ENCODE measurements at places on chromosomes 3 and 15.

- no peak for DNase-seq
Observed at GRCh38 chr3:113606539-113607218, 74.3 kb downstream of the SIDT1 start.

GRCh38 chr15:68382286-68383007 lies 49.5 kb downstream of the ITGA11 start:
- no peak for DNase-seq

DNA sequence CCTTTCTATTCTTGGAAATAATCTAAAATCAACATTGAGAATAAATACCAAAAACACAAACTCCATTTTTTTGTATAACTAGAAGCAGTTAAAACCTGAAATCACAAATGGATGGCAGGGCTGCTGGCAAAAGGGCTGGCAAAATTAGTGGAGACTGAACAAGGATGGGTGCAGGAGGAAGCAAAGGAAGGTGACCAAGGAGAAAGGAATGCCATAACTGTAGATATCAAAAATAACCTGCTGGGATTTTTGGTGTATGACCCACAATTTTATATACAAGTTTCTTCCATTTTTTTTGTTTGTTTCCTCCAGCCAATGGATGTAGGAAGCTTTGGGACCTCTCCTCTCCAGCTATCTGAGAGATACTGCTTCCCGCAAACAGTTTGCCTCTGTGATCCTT lies 12.7 kb downstream of the CFAP44 start:
- DNase-seq: no peak

- no peak for DNase-seq
Observed at GRCh38 chr3:147514366-147515160, 105.4 kb downstream of the ZIC1 start.

- no peak for DNase-seq
Observed at GRCh38 chr3:171980578-171981270, 58.7 kb upstream of the FNDC3B start.

GRCh38 chr15:97470417-97470816 lies 490.1 kb upstream of the ARRDC4 start:
- DNase-seq: no peak

DNA sequence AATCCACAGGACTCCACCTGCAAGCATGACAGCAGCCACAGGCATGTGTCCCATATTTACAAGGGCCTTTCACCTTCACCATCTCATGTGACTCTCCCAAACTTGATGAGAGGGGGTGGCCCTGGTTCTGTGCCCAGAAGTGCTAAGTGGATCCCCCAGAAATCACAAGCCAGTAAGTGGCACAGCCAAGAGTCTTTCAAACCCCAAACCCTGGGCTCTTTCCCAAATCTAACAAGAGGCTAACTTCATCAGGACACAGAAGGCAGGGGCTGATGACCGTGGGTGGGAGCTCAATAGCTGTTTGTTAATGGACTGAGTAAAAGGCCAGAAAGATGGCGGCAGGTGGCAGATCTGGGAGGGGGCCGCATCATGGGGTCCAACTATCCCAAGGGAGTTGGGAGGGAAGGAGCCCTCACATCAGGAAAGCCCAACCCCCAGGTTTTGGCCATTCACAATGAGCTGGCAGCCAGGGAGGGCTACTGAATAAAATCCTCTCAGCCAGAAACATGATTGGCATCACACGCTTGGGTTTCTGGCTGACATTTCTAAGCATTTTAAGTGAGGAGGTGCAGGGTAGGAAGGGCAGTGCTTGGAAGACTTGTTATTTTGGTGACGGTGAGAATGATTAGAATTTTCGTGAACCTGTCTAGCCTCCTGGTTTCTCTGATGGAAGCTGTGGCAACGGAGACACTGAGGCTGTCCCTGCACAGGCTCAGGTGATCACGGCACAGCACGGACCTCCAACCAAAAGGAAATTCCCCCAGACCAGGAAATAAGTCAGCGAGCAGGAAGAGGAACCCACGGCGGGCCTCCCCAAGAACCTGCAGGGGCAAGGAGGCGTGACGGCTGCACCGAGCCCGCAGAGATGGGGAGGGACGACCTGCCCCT lies 109.3 kb downstream of the OXNAD1 start:
- no peak for DNase-seq

- no peak for DNase-seq
Observed at GRCh38 chr3:131174752-131175151, 148.1 kb downstream of the NEK11 start.

DNA sequence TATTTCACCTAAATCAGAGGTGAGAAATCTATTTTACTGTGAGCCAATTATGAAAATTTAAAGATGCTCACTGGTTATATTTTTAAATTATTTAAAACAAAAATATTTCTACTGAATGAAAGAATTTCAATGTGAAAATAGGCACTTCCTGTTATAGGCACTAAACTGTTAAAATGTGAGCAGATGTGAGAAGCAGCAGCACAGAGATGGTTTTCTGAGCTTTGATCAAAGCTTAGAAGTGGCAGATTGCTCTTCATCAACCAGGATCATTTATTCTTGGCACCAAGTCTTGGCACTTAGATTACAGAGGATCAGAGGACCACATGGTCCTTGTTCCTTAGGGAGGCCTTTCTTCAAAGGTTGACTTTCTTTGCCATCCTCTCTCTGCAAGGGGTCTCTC lies 18.0 kb upstream of the TSC22D2 start:
- DNase-seq: no peak

DNA sequence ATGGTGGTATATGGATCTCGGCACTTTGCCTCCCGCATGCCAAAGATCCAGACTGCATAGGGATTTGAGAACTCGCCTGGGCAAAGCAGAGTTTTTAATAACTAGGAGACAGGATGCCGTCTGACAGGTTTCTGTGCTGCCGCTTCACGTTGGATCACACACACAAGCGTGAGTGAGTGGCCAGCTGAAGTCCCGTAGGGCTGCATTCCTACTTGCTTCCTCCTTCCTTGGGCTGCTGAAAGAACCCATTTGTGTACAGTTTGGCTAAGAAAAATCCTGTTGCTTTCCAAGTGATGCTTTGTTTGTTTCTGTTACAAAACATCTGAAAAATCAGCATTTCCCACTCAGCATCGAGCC lies 604.3 kb upstream of the CFAP20DC start:
- no peak for DNase-seq

DNA sequence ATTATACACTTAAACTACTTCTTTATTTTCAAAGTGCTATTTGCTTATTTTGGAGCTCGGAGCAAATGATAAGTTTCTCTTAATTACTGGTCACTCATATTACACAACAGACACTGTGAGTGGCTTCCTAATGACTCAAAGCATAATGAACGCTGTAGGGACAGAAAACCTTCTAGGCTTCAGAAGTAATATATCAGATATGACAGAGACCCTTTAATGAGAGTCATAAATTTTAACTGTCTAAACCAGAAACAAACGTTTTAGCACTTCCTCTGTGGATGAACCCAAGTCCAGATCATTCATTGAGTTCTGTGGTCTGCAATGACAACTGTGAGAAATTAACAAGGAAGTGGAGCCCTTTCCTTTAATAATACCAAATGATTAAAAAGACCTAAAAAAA lies 66.6 kb downstream of the ARPP21 start:
- no peak for DNase-seq

DNA sequence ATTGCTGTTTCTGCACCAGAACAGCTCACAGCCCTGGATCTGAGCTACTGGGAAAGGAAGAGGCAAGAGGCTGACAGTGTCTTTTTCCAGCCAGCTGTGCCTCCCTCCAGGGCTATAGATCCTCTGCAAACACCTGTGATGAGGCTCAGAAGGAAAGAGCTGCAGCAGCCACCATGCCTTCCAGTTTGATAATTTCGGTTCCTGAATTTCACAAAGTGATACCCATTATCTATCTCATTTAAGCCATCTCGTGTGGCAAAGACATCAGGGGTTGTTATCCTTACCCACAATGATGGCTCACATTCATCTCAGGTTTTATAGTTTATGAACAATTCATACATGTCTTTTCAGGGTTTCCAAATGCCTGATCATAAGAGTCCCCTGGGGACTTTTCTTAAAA lies 1.8 kb upstream of the LARP6 start:
- no peak for DNase-seq

DNA sequence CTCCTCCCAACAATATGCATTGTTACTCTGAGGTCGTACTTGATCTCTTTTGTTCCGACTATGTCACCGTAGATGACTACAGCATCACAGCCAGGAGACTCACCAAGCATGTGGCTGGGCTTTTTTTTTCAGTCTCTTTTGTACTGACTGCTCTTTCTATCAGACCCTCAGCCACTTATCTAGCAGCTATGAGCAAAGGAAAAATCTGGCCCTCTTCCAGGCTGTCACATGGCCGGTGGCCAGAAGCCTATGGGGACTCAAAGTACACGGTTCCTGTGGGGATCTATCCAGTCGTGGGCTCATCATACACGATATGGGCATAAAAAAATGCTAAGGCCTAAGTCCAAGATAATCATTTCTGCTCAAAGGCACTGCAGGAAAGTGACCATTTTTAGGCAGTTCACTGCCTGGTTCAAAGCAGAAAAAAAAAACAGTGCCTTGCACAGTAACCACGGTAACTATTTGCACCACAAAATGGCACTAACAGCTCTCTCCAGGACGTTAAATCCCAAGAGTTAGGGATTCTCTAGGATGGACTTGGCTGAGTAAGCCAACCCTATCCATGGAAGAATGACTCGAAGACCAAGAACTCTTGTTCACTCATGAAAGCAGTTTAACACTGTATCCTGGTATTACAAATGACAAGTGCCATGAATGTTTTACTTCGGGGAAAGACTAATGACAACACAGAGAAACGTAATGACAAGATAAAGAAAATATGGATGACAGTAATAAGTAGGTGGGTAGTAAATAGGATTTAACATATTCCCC lies 50.3 kb downstream of the SHQ1 start:
- DNase-seq: no peak

DNA sequence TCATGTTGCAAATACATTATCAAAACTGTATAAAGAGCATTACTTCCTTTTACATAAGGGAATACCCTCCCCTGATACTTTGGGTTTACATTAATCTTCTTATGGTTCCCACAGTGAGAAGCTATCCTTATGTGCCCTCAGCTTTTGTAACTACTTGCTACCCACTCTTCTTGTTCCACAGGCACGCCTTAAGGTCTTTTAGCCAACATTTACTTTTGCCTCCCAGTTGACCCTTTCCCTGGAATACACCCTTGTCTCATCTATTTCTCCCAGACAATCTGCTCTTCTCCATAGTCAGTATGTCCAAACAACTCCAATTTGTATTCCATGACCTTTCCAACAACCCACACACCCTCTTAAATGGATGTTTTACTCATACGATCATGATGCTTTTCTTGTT lies 116.8 kb upstream of the COL8A1 start:
- DNase-seq: no peak

DNA sequence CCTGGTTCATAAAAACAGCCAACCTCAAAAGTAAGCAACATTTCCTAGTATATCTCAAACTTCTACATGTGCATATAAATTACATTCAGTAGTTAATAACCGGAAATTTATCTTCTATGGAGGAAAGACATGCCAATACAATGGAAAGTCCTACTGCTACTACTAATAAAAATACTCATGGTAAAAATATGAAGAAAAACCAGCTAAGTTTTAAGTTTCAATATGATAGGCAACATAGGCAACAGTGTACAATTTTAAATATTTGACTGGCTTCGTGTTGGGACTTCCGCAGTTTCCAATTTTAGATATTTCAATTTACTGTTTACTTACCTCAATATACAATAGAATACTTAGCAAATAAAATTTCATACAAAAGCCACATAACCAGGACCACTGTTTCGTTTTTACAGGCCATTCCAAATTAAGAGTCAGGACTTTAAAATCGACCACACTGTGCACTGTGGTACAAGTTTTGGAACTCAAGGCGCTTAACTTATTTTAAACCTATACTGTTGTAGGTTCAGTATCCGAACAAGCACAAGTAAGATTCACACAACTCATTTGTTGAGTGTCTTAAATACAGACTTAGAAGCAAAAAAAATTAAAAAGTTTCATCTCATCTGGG lies 2.9 kb downstream of the NAA50 start:
- DNase-seq: no peak

GRCh38 chr15:101288905-101289513 lies 6.0 kb downstream of the SNRPA1 start:
- DNase-seq: no peak

DNA sequence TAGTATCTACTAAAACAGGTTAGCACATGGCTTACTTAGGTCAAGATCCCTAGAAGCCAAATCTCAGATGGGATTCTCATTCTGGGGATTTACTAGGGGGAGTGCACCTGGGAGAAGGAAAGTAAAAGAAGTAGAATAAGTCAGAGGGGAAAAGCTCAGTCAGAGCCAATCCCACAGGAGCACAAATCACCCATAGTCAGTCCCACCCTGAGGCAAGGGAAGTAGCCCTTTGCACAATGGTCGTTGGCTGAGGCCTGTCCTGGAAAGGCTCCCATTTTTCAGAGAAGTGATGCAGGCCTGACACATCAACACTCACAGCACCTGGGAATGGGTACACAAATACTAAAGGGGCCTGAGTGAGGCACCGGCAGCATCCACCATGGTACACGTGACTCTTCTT lies 39.8 kb downstream of the SST start:
- no peak for DNase-seq

- no peak for DNase-seq
Observed at GRCh38 chr15:34886134-34886533, 83.4 kb downstream of the AQR start.

GRCh38 chr3:42572278-42572677 lies 9.5 kb downstream of the SEC22C start:
- no peak for DNase-seq

DNA sequence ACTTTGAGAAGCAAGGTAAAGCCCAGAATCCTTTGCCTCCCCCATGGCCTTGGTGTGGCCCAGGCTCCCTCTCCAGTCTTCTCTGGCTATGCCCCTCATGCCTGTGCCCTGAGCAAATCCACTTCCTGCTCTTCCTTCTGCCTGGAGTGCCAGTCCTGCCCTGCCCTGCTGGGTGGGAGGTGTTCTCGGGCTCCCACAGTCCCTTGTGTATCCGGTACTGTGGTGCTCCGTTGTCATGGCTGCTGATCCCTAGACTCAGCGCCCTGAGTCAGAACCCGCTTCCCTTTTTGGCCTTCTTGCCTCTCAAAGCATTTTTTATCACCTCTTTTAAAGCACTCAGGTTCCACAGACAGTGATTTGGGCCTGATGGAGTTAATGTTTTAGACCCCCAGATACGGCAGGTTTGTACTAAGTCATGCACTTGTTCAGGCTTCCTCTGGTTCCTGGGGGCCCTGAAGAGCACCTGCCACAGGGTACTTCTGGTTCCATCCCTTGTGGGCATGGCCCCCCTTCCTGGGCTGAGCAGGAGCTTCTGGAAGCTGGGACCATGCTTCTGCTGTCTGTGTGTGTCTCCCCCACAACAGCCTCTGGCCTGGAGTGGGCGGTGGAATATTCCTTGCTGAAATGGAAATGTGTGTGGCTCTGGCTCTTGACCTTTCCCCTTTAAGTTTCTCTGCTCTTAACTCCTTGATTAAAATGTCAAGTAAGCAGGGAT lies 29.6 kb upstream of the ADAMTS7 start:
- no peak for DNase-seq

GRCh38 chr3:193800138-193801043 lies 207.4 kb downstream of the OPA1 start:
- DNase-seq: no peak
